ENCODE measurements at places on chromosomes 11 and 22.

- H3K4me3 ChIP-seq, result no peak overlapping the region
- no peak for DNase-seq
- no peak overlapping the region for H3K27ac ChIP-seq
- no peaks in the 10 kb centered on the region for H3K36me3 ChIP-seq
- H3K4me1 ChIP-seq, result no peaks in the 10 kb centered on the region
Observed at GRCh38 chr11:69911310-69912160, 92.3 kb upstream of the FGF3 start.

DNA sequence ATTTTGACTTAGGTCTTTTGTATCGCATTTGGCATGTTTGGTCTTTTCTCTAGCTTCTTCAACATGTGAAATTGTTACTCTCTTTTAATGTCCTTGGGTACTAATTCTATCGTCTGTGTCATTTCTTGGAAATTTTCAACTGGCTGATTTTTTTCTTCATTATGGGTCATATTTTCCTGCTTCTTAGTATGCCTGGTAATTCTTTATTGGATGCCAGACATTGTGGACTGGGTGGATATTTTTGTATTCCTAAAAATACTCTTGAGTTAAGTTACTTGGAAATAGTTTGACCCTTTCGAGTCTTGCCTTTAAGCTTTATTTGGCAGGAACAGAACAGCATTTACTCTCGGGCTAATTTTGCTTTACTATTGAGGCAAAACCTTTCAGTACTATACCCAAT is 140.1 kb downstream of the ETS1 start:
- H3K4me1 ChIP-seq, result no peaks in the 10 kb centered on the region
- H3K4me3 ChIP-seq, result no peak overlapping the region
- DNase-seq, result no peak
- H3K27me3 ChIP-seq, result no peaks in the 10 kb centered on the region
- H3K27ac ChIP-seq, result no peak overlapping the region

DNA sequence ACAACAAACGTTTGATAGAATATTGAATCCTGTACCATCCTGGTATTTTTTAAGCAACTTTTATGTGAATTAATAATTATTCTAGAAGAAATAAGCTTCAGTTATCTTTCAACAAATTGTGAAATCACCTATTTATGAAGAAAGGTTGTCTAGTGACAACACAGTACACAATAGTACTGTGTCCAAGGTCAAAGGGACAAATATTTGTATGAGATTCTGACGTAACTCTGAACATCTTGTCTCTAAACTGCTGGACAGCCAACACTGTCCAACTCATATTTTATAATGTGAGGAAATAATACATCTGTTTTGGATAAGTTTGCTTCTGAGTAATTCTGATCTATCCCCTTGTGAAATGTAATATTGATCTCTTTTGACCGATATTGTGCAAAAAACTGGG is 18.9 kb downstream of the CASP5 start:
- no peak overlapping the region for H3K27ac ChIP-seq
- peaks cover 2% of the 10 kb centered on the region for H3K4me1 ChIP-seq
- no peak for DNase-seq
- no peaks in the 10 kb centered on the region for H3K36me3 ChIP-seq
- H3K4me3 ChIP-seq, result no peak overlapping the region
- no peaks in the 10 kb centered on the region for H3K27me3 ChIP-seq

- H3K4me1 ChIP-seq, result peaks cover 1% of the 10 kb centered on the region
- peak; percentile 78 for DNase-seq
- H3K36me3 ChIP-seq, result no peaks in the 10 kb centered on the region
- H3K27me3 ChIP-seq, result no peaks in the 10 kb centered on the region
Observed at GRCh38 chr22:37623075-37624016, 14.7 kb downstream of the GGA1 start.

DNA sequence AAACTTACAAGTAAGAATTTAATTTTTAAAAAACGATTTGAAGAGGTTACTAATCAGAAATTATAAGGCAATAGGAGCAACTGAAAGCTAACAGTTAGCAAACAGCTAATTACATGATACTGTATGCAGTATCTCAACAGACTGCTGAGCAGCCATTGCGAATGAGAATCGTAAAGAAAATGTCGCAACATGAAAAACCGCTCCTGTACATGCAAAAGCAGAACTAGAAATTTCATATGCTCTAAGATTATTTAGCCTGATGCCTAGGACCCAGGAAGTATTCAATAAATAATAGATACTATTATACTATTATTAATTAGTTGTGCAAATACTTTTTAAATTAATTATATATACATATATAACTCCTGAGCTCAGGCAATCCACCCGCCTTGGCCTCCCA is 48.7 kb upstream of the EP300 start:
- H3K27me3 ChIP-seq, result no peaks in the 10 kb centered on the region
- no peak overlapping the region for H3K4me3 ChIP-seq
- H3K27ac ChIP-seq, result no peak overlapping the region
- H3K36me3 ChIP-seq, result no peaks in the 10 kb centered on the region
- no peak for DNase-seq
- no peaks in the 10 kb centered on the region for H3K4me1 ChIP-seq

DNA sequence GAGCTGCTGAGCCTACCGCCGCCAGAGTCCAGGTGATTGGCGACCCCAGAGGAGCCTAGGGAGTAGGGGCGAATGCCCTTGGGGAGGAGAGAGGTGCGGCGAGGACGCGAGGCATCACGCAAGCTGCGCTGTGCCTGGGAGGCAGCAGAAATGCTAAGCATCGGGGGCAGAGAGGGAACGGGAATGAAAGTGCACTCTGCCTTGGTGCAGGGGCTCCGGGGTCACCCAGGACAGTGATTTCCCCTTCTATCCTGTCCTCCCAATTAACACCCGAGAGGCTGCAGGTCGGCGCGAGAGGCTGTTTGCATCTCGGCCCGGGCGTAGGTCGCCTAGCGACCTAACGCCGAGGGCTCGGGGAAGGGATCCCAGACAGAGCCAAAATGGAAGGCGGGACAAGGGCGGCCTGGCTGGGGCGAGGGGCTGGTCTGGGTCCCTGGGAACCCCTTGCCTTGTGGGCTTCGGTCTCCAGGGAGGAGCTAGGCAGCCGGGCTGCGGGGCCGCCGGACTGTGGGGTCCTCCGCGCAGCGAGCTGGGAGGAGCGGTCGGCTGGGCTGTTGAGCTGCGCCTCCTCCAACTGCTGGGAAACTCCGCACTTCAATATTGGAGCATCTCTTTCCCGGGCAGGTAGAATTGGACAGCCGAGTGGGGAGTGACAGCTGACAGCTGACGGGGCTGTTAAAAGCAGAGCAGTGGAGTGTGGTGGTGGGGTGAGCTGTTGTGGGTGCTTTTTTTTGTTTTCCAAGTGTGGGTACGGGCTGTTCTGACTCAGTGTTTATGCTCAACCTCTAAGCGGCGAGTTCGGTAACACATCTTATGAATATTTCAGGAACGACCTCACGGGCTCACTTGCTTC is 657 bp downstream of the ELMOD1 start:
- H3K36me3 ChIP-seq, result no peaks in the 10 kb centered on the region
- H3K4me1 ChIP-seq, result no peaks in the 10 kb centered on the region
- peak overlapping the region; percentile 59 for H3K4me3 ChIP-seq

- H3K27me3 ChIP-seq, result peaks cover 39% of the 10 kb centered on the region
- DNase-seq, result no peak
- peaks cover 2% of the 10 kb centered on the region for H3K36me3 ChIP-seq
Observed at GRCh38 chr22:41909310-41910049, 5.4 kb downstream of the SHISA8 start.

DNA sequence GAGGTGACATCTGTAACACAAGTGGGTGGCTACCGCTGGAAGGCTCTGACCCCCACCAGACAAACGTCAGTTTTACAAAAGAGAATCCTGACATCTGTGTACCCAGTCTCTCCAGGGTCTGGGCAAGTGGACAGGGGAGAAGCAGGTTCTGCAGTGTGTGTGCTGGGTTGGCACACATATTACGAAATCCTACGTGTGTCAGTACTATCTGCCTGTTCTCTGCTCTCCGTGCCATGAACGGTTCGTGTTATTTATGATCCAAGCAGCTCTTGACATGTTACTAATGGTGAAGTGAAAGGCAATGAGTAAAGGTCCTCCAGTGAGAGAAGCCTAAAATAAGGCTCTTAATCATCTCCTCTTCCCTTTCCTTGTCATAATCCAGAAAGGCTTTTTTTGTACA is 201.5 kb upstream of the MTMR2 start:
- H3K27me3 ChIP-seq, result no peaks in the 10 kb centered on the region
- no peak overlapping the region for H3K27ac ChIP-seq

DNA sequence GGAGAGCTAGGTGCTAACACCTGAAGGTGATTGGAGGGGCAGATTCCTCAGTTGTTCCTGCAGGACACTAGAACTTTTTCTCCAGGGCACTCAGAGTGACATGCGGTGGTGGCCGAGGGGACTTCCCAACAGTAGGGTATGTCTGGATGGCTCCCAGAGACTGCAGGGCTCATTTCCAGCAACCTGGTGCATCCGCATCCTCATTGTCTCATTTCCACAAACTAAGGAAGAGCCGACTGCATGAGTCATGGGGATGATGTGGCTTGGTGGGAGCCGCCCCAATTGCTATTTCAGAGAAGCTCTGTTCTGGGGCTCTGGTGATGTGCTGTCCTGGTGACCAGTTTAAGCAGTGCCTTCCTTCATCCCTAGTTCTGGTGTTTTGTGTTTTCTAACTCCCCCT is 2.8 kb upstream of the ROBO4 start:
- no peaks in the 10 kb centered on the region for H3K36me3 ChIP-seq
- H3K4me1 ChIP-seq, result peaks cover 2% of the 10 kb centered on the region
- no peak overlapping the region for H3K4me3 ChIP-seq
- no peaks in the 10 kb centered on the region for H3K27me3 ChIP-seq
- DNase-seq, result peak; percentile 76
- H3K27ac ChIP-seq, result no peak overlapping the region

- no peak overlapping the region for H3K27ac ChIP-seq
- no peaks in the 10 kb centered on the region for H3K27me3 ChIP-seq
- peak; percentile 85 for DNase-seq
- H3K4me1 ChIP-seq, result no peaks in the 10 kb centered on the region
Observed at GRCh38 chr11:64652586-64653387, 61.8 kb downstream of the SLC22A12 start.

GRCh38 chr11:119727523-119728151 is 1.4 kb downstream of the NECTIN1 start:
- H3K36me3 ChIP-seq, result no peaks in the 10 kb centered on the region
- peak overlapping the region; percentile 63 for H3K4me3 ChIP-seq
- H3K27ac ChIP-seq, result no peak overlapping the region
- H3K4me1 ChIP-seq, result peaks cover 12% of the 10 kb centered on the region
- DNase-seq, result peak; percentile 71
- H3K27me3 ChIP-seq, result no peaks in the 10 kb centered on the region

DNA sequence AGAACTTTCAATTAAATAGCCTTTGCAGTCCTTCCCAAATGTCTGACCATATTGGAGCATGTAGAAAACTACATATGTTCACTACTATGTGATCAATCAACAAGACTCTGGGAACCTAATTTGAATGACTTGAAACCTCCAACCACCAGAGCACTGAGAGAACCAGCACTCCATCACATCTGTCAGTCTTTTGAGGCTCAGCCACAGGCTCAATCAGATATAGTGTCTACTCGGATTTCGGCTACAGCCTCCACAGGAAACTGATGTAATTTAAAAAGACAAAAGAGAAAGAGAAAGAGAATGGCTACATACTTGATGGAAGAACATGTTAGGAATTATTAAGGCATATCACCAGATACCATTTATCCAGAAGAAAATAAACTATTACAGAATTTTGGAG is 859.0 kb downstream of the FAM181B start:
- no peak overlapping the region for H3K27ac ChIP-seq
- H3K4me1 ChIP-seq, result peaks cover 1% of the 10 kb centered on the region
- no peaks in the 10 kb centered on the region for H3K36me3 ChIP-seq
- no peaks in the 10 kb centered on the region for H3K27me3 ChIP-seq
- DNase-seq, result peak; percentile 24

GRCh38 chr11:21119411-21119810 is 450.0 kb downstream of the NELL1 start:
- DNase-seq, result no peak
- no peak overlapping the region for H3K4me3 ChIP-seq
- no peaks in the 10 kb centered on the region for H3K27me3 ChIP-seq
- no peaks in the 10 kb centered on the region for H3K36me3 ChIP-seq
- H3K4me1 ChIP-seq, result no peaks in the 10 kb centered on the region

DNA sequence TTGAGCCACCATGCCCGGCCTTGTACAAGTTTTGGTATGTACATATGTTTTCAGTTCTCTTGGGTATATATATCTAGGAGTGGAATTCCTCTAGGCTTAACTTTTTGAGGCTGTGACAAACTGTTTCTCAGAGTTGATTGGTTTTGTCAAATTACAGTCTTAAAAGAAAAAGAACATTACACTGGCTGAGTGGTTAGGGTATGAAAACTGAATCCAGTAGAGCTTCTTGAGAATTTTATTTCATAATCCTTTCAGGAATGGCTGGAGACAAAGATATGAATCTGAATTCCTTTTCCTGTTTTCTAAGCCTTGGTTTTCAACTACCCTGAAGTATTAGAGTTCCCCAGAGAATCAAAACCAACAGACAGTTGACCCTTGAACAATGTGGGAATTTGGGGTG is 6.5 kb downstream of the METTL15 start:
- no peaks in the 10 kb centered on the region for H3K36me3 ChIP-seq
- no peaks in the 10 kb centered on the region for H3K4me1 ChIP-seq
- no peak overlapping the region for H3K4me3 ChIP-seq
- H3K27me3 ChIP-seq, result no peaks in the 10 kb centered on the region
- DNase-seq, result no peak
- H3K27ac ChIP-seq, result no peak overlapping the region

DNA sequence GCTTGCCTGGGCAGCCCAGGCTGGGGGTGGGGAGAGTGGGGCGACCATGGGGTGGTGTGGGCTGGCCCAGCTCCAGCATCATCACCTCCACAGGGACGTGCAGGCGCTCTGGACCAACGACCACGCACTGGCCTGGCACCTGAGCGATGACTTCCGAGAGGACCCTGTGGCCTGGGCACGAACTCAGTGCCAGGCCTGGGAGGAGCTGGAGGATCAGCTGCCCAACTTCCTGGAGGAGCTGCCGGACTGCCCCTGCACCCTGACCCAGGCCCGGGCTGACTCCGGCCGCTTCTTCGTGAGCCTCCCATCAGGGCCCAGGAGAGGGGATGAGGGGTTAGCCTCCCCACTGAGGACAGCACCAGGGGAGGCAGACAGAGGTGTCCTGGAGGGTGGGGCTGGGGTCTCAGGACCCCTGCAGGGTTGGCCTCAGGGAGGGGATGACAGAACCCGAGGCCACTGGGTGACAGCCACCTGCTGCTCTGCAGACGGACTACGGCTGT is 3.8 kb downstream of the SUSD2 start:
- DNase-seq, result no peak
- no peaks in the 10 kb centered on the region for H3K4me1 ChIP-seq
- H3K4me3 ChIP-seq, result no peak overlapping the region
- no peaks in the 10 kb centered on the region for H3K27me3 ChIP-seq
- no peaks in the 10 kb centered on the region for H3K36me3 ChIP-seq

DNA sequence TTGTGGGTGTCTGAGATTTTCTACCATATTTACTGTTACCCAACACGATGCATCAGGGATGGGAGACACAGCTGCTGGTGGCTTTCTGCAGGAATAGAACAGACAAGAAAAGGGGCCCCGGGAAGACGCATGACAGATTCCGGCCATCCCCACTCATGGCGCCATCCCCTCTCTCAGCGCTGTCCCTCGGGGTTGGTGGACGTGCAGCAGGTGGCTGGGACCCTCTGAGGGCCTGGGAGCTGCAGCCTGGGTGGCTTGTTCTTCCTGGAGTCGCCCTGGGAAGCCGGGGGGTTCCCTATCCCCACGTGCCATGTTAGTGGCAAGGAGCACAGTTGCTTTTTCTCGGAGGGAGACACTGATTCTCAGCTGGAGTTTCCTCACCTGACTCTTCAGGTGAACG is 1123.3 kb downstream of the BRD1 start:
- no peaks in the 10 kb centered on the region for H3K36me3 ChIP-seq
- no peaks in the 10 kb centered on the region for H3K4me1 ChIP-seq
- no peak overlapping the region for H3K27ac ChIP-seq
- DNase-seq, result no peak
- no peak overlapping the region for H3K4me3 ChIP-seq

GRCh38 chr11:130217133-130218031 is 57.8 kb downstream of the ST14 start:
- no peak overlapping the region for H3K4me3 ChIP-seq
- H3K27me3 ChIP-seq, result no peaks in the 10 kb centered on the region
- H3K27ac ChIP-seq, result no peak overlapping the region
- no peaks in the 10 kb centered on the region for H3K36me3 ChIP-seq
- DNase-seq, result no peak
